T-cell (primary cell): ENCODE measurements at places on chromosomes 16 and 17.

DNA sequence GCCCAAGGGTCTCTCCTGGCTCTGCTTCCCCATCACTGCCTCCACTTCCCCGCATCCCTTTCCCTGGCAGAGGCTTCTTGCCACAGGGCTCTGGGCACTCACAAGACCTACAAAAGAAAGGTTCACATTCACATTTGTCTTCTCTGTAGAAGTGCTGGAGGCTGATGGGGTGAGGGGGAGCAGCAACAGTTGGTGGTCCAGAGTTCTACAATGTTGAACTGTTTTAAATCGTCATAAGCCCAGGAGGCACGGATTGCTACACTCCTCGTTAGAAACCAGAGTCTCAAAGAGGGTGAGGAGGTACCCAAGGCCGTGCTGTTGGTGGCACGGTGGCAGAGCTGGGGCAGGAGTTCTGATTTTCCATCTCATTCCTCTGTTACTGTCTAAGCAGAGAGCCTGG, 5.8 kb upstream of the RAI1 start:
- no peak for DNase-seq

DNA sequence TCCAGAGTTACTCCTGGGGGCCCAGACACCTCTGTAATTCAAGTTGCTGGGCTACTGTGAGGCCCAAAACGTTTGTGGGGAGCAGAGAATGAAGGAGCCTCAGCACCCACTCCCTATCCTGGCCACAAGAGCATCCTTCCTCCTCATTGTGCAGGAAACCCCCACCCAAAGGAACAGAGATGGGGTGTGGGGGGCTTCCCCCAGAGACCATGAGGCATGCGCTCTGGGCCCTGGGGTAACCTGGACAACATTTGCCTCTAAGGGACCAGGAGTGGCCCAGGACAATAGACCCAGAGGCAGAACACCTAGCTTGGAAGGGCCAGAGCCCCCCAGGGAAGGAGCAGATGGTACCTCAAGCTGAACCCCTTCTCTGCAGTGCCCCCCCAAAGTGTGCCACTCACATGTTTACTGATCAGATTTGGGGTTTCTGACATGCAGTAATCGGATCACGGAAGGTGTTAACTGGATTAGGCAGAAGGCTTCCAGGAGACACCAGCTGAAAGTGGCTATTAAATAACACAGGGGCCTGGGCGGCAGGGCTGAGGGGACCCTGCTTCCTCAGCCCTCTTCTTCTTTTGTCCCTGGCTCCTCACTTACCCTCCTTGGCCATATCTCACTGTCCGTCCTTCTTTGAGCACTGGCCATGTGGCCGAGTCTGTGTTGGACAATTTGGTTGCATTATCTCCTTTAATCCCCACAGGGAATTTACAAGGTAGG, 50.8 kb downstream of the SDK2 start:
- DNase-seq = no peak

- DNase-seq = no peak
Observed at GRCh38 chr17:64400642-64401041, 10.0 kb upstream of the PECAM1 start.

- no peak for DNase-seq
Observed at GRCh38 chr17:79811868-79812352, 15.0 kb upstream of the CBX8 start.

DNA sequence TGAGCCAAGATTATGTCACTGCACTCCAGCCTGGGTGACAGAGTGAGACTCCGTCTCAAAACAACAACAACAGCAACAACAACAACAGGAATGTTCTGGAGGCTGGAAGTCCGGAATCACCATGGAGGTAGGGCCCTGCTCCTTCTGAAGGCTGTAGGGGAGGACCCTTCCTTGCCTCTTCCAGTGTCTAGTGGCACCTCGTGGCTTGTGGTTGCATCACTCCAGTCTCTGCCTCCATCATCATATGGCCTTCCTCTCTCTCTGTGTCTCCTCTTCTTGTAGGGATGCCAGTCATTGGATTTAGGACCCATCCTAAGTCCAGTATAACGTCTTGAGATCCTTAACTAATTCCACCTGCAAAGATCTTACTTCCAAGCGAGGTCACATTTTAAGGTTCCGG, 14.0 kb downstream of the NAGPA start:
- no peak for DNase-seq

DNA sequence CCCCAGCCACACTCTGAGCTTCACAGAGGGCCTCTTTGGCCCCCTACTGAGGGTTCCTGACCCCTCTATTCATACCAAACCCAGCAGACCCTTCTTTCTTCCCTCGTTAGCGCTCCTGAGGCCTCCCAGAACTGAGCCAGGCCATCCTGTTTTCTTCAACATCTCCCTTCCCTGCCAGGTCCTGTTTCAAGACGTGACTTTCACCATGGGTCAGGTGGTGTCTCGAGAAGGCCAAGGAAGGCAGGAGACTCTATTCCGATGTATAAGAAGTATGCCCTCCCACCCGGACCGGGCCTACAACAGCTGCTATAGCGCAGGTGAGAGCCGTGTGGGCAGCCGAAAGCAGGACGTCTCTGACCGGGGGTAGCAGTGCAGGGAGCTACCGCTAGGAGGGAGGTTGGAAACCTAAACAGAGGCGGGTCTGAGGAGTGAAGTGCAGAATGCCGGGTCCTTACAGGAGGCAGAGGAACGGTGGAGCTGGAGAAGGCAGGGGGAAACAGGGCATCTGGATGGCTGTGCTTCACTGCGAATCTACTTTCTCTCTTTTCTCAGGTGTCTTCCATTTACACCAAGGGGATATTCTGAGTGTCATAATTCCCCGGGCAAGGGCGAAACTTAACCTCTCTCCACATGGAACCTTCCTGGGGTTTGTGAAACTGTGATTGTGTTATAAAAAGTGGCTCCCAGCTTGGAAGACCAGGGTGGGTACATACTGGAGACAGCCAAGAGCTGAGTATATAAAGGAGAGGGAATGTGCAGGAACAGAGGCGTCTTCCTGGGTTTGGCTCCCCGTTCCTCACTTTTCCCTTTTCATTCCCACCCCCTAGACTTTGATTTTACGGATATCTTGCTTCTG, 1.3 kb upstream of the SENP3 start:
- DNase-seq = no peak

GRCh38 chr17:32275060-32276042, 9.7 kb downstream of the RHBDL3 start:
- no peak for DNase-seq

DNA sequence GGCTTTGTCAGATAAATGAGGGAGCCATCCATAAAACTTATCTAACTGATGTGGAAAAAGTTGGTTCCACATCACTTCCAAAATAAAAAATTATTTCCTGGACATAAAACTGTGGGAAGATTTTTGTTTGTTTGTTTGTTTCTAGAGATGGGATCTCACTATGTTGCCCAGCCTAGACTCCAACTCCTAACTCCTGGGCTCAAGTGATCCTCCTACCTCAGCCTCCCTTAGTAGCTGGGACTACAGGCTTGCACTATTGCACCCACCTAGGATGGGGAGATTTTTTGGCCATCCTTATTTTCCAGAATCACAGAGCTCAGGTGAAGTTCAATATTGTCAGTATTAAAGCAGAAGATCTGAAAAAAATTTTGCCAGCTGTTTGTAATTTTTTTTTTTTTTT, 23.8 kb upstream of the SMG8 start:
- no peak for DNase-seq

GRCh38 chr16:25580041-25580440, 111.7 kb upstream of the HS3ST4 start:
- no peak for DNase-seq
